ENCODE measurements at places on chromosomes 16 and 17.
A peak's percentile ranks its signal among the peaks of the same experiment; 100 is the strongest.

GRCh38 chr16:9534759-9535158 lies 443.3 kb downstream of the HAPSTR1 start:
- H3K27ac ChIP-seq = no peak overlapping the region
- no peaks in the 10 kb centered on the region for H3K36me3 ChIP-seq
- DNase-seq = no peak
- H3K27me3 ChIP-seq = no peaks in the 10 kb centered on the region
- H3K4me3 ChIP-seq = no peak overlapping the region

DNA sequence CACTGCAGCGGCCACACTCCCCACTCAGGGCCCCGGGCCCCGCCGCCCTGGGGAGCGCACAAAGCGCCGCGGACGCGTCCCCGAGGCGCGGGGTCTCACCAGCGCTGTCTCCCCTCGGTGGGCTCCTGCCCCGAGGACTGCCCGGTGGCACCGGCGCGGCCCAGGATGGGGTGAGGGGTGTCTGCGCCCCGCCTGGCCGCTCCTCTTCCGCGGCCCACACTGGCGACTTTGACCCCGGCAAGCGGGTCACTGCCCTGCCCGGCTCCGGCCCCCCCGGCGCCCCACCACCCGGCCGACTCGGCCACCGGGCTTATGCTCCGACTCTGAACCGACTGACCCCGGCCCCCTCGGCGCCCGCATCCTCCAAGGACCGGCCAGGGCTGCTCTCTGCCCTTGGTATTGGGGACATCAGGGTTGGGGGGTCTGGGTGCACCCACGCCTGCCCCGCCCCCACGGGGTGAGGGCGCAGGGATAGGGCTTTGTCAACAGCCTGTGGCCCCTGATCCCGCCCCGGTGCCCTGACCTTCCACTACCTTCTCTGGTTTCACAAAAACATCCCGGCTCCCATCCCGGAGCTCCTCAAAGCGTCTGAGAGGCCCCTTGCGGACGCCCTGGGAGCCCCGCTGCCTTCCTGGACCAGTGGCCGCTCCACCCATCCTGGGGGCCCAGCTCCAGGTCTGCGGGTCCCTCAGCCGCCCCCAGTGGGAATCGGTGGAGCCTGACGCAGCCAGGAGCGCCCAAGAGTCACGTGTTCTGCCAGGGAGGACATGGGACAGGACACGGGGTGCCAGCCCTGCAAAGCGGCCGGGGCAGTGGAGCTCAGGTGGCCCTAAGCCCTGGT lies 829 bp downstream of the GCGR start:
- no peak for DNase-seq
- H3K36me3 ChIP-seq = no peaks in the 10 kb centered on the region
- peak overlapping the region; percentile 8 for H3K4me3 ChIP-seq
- H3K27me3 ChIP-seq = peaks cover 43% of the 10 kb centered on the region

- no peak overlapping the region for H3K4me3 ChIP-seq
- H3K27ac ChIP-seq = no peak overlapping the region
- H3K27me3 ChIP-seq = no peaks in the 10 kb centered on the region
Measured at GRCh38 chr16:57387598-57388354, 15.5 kb downstream of the CX3CL1 start.

- no peaks in the 10 kb centered on the region for H3K4me1 ChIP-seq
- H3K36me3 ChIP-seq = no peaks in the 10 kb centered on the region
- no peaks in the 10 kb centered on the region for H3K27me3 ChIP-seq
- H3K4me3 ChIP-seq = no peak overlapping the region
Measured at GRCh38 chr16:62288990-62289629, 252.9 kb upstream of the CDH8 start.

- H3K27ac ChIP-seq = no peak overlapping the region
- H3K27me3 ChIP-seq = no peaks in the 10 kb centered on the region
Measured at GRCh38 chr16:69784586-69784985, 22.5 kb downstream of the WWP2 start.

GRCh38 chr16:88522276-88522949 lies 47.8 kb upstream of the ZC3H18 start:
- no peak overlapping the region for H3K27ac ChIP-seq
- peaks cover 22% of the 10 kb centered on the region for H3K4me1 ChIP-seq
- no peaks in the 10 kb centered on the region for H3K36me3 ChIP-seq
- peak; percentile 59 for DNase-seq
- no peaks in the 10 kb centered on the region for H3K27me3 ChIP-seq

GRCh38 chr17:28500712-28501379 lies 5.3 kb upstream of the FOXN1 start:
- H3K27ac ChIP-seq = no peak overlapping the region
- no peaks in the 10 kb centered on the region for H3K27me3 ChIP-seq
- no peaks in the 10 kb centered on the region for H3K36me3 ChIP-seq
- H3K4me3 ChIP-seq = no peak overlapping the region

Measured in upper lobe of left lung (tissue), 6 donors.